ENCODE measurements at places on chromosomes 5 and 9. TPM values are rescaled to one million over a fixed set of nuclear protein-coding genes. Genes with fewer than 3 reads are reported as not detected.

GRCh38 chr5:72166070-72166979, 59.0 kb downstream of the MAP1B start:
- no peak for DNase-seq

- no peak for DNase-seq
Observed at GRCh38 chr9:17272536-17272935, 137.7 kb downstream of the CNTLN start.

DNA sequence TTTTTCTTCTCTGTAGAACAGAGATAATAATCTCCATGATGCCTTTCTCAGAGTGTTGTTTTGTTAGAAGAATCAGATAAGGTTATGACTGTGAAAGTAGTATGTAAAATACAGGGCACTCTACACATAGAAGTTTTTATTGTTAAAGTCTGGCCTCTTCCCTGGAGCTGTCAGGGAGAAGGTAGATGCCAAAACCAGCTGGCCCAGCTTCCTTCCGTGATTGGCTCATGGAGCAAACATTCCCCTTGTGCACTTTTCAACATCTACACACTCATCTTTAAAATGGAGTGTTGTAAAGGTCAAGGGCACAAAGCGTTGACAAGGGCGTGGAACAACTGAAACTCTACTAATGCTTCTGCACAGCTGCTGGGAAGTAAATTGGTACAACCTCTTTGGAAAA, 7.4 kb upstream of the RNF183 start:
- no peak for DNase-seq

GRCh38 chr5:107930092-107930491, 259.4 kb upstream of the EFNA5 start:
- DNase-seq, result peak; percentile 95

- no peak for DNase-seq
Observed at GRCh38 chr5:39755452-39755851, 330.7 kb upstream of the DAB2 start.

The CCNI2 gene
- total RNA-seq, result 0.06 TPM

DNA sequence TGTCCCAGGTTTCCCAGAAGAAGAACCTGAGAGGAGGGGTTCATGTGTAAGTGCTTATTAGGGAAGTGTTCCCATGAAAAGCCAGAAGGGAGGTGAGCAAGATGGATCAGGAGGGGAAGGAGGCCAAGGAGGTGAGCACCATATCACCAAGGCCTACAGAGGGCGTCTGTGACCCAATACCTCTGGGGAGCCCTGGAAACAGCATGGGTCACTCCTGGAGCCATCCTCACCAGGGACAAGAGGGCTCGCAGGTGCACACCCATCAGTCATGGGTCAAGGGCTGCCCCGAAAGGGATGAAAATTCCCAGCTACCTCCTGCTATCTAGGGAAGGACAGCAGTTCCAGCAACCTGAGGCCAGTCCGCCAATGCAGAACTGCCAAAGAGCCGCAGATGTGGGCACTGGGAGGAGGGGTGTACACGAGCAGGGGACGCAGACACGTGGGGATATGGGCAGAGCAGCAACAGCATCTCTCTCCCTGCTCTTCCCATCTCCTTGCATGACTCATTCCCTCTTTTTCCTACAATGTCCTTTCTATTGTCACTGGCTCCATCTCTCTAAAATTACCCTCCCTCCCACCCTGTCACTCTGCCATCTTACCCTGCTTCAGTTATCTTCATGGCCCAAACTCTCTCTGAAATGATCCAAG, 167.6 kb upstream of the FSTL4 start:
- DNase-seq, result no peak

DNA sequence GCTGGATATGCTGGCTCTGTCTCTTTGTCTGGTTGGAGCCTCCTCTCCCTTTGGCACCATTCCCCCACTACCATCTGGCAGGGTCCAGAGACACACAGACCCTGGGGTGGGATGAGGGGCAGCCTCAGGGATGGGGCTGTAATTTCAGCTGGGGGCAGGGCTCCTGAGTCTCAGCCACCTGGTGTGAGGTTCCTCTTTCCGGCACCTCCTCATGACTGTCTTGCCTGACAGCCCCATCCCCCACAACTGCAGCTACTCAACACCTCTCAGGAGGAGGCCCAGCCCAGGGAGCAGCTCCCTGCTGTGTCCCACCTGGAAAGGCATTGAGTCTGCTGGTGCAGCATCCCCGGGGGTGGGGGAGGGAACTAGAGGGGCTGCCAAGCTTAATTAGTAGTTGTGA, 11.7 kb upstream of the RPS14 start:
- DNase-seq, result no peak

GRCh38 chr5:11334404-11334803, 569.8 kb downstream of the CTNND2 start:
- DNase-seq, result no peak

GRCh38 chr5:95963650-95964410, 2.2 kb upstream of the ELL2 start:
- DNase-seq, result no peak

DNA sequence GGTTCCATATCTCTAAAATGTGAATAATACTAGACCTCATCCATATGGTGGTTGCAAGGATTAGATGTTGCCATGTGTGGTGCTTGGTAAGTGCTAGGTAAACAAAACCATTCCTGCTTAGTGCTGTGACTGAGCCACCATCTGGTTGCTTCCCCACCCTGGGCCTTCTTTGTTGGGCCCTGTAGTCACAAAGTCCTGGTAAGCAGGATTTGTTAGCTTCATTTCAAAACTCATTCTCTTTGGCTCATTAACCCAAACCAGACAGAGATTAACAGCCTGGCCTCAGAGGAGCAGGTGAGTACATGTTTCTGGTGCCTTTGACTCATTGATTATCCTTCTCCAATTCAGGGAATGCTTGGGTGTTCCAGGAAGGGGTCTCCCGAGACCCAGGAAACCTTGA, 240.2 kb downstream of the ARHGAP26 start:
- DNase-seq, result no peak

DNA sequence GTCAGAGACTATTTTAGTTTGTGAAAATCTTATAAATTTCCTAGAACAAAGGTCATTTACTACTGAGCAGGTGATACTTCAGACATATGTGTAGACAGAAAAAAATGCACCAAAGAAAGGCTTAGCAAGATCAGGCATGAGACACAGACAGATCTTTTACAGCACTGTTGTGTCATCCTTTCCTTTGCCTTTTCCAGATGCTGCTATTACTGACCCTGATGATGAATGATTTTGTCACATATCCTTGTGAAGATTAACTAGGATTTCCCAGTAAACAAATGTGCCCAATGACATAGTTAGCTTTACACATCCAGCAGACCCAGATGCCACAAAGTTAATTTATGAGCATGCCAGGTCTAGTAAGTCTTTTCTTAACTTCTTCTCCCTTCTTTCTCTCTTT, 68.2 kb downstream of the DMRTA1 start:
- peak; percentile 28 for DNase-seq

DNA sequence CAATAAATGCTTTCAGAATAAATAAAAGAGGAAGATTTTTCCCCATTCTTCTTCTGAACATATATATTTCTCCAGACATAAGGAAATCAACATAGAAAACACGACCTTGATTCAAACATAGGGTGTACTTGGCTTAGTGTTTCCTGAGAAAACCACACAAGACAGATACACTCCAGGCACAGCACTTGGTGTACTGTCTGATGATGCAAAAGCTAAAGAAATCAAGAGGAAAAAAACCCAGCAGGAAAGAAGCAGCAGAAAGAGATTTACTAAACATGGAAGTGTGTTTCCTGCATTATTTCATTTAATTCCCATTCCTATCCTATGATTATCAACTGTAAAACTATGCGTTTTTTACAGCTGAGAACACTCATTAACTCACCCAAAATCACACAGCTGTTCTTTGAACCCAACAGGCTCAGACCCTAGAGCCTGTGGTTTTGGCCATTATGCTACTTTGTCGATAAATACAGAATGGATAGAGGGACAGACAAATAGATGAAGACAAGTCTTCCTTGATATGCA, 46.1 kb downstream of the NIPAL4 start:
- peak; percentile 91 for DNase-seq

GRCh38 chr5:135348918-135349317, 50.1 kb downstream of the MACROH2A1 start:
- DNase-seq, result peak; percentile 21

DNA sequence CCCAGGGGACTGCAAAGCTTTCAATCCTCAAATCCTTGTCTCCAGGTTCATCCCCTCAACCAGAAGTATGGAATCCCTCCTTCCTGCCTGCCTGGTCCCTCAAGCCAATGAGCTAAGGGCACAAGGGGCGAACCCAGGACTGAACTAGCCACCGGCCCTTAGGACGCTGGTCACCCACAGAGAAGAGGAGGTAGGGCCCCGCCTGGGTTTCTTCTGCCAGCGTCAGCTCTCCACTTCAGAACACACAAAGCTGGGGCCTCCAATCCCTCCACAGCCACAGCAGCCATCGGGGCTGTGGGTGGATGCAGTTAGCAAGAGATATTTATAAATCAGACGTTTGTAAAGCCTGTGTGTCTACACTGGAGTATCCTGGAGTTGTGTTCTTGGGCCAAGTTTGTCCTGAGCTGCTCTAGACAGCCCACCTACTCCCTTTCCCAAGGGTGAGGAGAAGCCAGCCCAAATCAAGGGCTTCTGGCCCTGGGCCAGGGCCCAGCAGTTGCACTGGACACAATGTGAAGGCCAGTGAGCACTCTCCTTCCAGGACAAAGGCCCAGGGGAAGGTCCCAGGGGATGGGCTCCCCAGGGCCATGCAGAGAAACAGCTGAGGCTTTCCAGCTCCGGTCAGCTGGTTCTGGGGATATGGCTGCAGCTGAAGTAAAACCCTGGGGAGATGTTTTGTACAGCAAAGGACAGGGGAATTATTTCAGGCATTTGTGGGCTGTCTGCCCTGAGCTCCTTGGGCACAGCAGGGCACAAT, 18.9 kb downstream of the AMBP start:
- peak; percentile 84 for DNase-seq

The STKLD1 gene
- 1.4 TPM for total RNA-seq

- no peak for DNase-seq
Observed at GRCh38 chr9:16475996-16476395, 394.5 kb downstream of the BNC2 start.

DNA sequence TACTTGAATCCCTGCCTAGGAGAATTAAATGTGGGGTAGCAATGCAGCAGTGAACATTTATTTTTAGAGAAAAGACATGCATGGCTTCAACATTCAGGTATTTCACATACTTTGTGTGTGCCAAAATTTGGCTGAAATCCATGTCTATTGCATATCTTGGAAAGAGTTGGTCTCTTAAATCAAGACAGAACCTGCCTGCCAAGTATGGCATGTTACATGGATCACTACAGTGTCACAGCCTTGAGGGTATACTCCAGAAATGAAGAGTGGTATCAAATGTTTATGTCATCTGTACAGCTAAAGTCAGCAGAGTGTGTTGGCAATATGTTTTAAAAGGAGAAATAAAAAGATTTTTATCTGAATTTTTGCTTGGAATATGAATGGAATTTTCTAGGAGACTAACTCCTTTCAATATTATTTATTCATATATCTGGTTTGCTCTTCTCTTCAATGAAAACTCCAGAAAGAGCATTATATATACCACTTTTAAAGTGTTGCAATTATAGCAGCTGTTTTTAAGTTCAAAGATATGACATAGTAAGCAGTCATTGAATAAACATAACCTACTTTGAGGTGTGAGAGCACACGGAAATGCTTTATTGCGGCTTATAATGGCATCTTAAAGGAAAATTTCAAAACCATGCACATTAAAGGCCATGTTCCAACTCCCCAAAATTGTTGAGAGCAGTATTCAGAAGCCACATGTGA, 95.4 kb upstream of the MINAR2 start:
- peak; percentile 70 for DNase-seq

DNA sequence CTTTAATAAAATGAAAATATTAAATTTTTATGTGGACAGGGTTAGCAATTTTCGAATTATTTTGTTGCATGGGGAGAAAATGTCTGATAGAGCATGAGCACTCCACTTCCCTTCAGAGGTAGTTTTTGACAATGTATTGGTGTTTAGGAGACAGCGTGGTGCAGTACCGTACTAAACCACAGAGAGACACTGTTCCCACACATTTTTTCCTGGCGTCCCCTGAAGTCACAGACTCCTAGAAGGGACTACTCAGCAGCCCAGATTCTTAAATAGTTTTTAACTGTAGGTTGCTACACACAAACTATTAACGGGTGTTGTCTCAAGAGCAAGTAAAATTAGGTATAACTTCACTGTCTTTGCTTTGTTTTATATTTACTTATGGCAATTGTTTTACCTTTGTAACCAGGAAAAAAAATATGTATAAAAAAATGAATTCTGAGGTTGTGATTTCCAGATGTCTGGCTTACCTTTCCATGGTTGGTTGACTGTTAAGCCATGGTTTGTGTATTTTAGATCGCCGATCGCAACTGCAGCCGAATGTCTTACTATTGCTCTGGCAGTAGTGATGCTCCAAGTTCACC, 171.2 kb downstream of the DOCK8 start:
- DNase-seq, result peak; percentile 58

DNA sequence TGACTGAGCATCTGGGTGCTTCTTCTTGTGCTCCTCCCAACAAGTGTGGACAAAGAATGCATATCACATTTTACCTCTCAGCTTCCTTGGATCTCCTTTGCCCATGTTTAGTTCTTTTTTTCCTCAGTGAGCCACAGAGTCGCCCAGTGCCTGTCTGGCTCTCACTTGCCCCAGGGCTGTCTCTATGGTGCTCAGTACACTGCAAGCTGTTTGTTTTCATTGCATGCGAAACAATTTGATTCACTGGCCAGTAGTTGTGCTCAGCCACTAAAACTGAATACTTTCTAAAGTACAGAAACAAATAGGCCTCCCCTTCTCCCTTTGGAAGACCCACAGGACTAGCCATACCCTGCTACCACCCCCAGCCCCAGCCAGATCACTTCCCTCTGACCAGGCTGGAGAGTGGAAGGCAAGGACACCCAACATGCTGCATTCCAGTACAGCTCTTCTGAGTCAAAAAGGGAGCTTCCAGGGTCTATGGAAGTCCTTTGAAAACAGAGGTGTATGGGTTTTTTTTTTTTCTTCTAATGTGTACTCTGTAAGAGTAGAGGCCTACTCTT, 3.8 kb downstream of the LHFPL2 start:
- no peak for DNase-seq

The KIF20A gene
- 108 TPM for total RNA-seq

DNA sequence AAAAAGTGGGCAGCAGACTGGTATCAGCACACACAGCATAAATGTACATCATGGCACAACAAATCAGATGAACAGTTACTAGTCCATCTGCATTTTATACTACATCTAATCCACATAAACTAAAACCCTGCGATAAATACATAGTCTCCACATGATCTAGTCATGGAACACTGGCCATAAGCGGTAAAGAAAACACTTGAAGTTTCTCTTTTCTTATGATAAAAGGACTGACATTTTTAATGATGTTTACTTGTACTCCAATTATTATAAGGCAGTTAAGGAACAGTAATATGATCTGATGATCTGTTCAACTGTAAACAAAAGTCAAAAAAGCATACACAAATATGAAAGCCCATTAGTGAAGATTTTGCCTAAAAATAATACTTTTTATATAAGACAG, 112.5 kb downstream of the MPDZ start:
- no peak for DNase-seq

GRCh38 chr5:14174230-14174636, 31.1 kb downstream of the TRIO start:
- DNase-seq, result peak; percentile 60

- DNase-seq, result no peak
Observed at GRCh38 chr9:73565026-73565425, 413.4 kb downstream of the ANXA1 start.

Data from LHCN-M2 (cell line).